ENCODE measurements at places on chromosomes 16 and 17.
A peak's percentile ranks its signal among the peaks of the same experiment; 100 is the strongest.

- DNase-seq, result no peak
Observed at GRCh38 chr17:1762233-1762900, 507 bp downstream of the SERPINF1 start.

GRCh38 chr16:88799569-88800276, 3.9 kb upstream of the CDT1 start:
- no peak for DNase-seq

DNA sequence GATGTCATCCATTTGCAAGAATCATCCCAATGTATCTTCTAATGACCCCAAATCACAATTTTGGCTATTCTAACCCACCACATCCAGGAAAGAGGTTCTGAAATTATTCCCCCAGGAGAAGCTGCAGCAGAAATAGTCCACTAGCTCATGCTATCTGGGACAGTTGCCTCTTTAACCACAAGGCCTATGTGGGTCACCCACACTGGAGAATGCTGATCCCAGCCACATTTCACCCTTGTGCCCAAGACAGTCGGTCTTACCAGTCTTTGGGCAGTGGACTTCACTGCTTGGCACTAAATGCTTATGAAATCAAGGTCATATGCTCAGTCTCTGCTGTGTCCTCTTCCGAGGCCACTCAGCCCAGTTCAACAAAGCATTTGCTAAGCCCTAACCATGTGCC, 27.0 kb downstream of the ABCC12 start:
- DNase-seq, result no peak

GRCh38 chr16:11254913-11255736, 879 bp downstream of the SOCS1 start:
- DNase-seq, result peak; percentile 56

GRCh38 chr17:82917699-82918345, 78.0 kb upstream of the ZNF750 start:
- peak; percentile 36 for DNase-seq

DNA sequence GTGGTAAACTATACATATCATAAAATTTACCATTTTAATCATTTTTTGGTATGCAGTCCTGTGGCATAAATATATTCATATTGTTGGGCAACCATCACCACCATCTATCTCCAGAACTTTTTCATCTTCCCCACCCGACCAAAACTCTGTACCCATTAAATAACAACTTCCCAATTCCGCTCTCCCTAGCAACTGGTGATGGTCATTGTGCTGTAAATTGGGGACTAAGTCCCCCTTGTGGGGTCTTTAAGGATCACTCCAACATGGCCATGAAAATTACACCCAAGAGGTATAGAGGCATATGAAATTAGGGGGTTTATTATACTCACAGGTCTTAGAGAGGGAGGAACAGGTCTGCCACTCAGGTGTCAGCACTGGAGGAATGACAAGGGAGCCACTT, 57.4 kb upstream of the NKD1 start:
- no peak for DNase-seq

- no peak for DNase-seq
Observed at GRCh38 chr16:50684823-50685461, 3.8 kb upstream of the SNX20 start.

- peak; percentile 4 for DNase-seq
Observed at GRCh38 chr16:71255721-71256120, 25.2 kb upstream of the HYDIN start.

GRCh38 chr17:82305727-82306300, 11.6 kb downstream of the CD7 start:
- no peak for DNase-seq

- no peak for DNase-seq
Observed at GRCh38 chr16:24646646-24646995, 82.8 kb upstream of the TNRC6A start.

- DNase-seq, result no peak
Observed at GRCh38 chr17:869086-869485, 86.9 kb downstream of the MRM3 start.

- DNase-seq, result peak; percentile 51
Observed at GRCh38 chr17:81456798-81457197, 55.8 kb downstream of the ACTG1 start.

GRCh38 chr16:2208308-2208707, 2.4 kb downstream of the BRICD5 start:
- DNase-seq, result no peak

GRCh38 chr16:19848756-19849155, 35.9 kb downstream of the GPRC5B start:
- no peak for DNase-seq

- DNase-seq, result no peak
Observed at GRCh38 chr16:17229766-17230165, 241.0 kb downstream of the XYLT1 start.

DNA sequence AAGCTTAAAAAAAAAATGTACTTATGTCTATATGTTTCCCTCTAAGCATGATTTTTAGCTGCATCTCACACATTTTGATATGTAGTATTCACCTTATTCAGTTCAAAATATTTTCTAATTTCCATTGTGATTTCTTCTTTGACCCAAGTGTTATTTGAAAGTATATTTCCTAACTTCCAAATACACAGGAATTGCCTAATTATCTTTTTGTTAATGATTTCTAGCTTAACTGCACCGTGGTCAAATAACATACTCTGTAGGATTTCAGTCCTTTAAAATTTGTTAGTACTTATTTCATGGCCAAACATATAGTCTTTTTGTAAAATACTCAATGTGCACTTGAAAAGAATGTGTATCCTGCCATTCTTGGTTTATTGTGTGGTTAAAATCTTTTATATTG, 11.3 kb downstream of the TMEM220 start:
- no peak for DNase-seq

GRCh38 chr17:61478026-61478789, 26.0 kb downstream of the TBX4 start:
- no peak for DNase-seq

DNA sequence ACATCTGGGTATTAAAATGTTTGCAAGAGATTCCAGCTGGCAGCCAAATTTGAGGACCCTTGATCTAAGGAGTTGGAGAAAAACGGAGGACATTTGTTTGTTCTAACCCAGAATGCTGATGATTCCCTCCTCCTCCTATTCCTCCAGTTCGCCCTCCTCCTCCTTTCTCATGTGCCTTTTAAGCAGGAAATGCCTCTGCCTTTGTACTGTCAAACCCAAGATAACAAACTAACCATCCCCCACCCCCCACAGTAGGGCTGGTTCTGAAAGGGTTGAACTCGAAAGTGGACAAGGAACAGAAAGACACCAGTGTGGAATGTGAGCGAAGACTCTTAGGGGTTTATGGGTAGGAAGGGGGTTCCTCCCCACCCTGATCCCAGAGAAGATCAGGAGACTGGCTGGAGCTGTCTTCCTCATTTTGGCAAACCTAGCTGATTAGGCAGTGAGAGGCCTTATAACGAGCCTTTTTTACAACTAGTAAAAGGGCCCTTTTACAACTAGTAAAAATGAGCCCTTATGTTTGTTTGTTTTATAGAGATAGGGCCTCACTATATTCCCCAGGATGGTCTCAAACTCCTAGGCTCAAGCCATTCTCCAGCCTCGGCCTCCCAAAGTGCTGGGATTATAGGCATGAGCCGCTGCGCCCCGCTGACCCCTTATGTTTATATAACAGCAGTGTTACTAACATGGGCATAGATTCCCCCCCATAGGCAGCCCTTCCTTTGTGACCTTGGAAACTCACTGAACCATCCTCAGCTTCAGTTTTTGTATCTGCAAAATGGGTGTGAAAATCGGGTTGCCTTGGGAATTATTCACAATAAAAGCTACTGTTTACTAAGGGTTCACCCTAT, 975 bp downstream of the CHD9 start:
- DNase-seq, result no peak

GRCh38 chr17:27577884-27578717, 52.9 kb upstream of the LGALS9 start:
- no peak for DNase-seq

DNA sequence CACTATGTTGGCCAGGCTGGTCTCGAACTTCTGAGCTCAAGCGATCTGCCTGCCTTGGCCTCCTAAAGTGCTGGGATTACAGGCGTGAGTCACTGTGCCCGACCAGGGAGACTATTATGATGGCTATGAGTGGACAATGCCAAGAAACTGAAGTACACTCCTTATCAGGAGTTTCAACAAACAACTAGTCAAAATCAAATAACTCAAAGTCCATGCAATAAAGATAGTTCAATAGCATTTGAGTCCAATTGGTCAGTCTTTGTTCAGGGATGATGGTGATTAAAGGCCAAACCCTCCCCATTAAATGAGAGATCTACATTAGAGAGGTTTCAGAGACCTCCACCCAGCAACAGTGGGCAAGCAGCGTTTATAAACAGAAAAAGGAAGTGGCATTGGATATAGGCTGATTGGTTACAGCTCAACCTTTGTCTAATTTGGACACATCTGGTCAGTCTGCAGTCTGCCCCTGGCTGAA, 8.0 kb downstream of the CHST5 start:
- no peak for DNase-seq

GRCh38 chr16:49592546-49593423, 219.2 kb downstream of the C16orf78 start:
- peak; percentile 60 for DNase-seq

- no peak for DNase-seq
Observed at GRCh38 chr17:44527102-44527501, 23.9 kb upstream of the GPATCH8 start.

DNA sequence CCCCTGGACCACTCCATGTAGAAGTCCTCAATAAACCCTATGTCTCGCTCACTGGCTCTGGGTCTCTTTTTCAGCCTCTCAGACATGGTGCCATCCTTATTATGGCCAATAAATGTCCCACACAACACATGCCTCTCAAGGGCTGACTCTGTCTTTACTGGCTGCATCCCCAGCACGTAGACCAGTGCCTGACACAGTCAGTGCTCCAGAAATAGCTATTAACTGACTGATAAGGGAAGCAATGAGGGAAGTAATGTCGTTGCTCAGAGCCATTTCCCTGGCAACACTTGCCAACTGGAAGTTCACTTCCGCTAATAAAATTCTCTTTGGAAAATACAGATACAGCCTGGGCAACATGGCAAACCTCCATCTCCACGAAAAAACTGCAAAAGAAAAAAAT, 19.1 kb upstream of the APOH start:
- no peak for DNase-seq

DNA sequence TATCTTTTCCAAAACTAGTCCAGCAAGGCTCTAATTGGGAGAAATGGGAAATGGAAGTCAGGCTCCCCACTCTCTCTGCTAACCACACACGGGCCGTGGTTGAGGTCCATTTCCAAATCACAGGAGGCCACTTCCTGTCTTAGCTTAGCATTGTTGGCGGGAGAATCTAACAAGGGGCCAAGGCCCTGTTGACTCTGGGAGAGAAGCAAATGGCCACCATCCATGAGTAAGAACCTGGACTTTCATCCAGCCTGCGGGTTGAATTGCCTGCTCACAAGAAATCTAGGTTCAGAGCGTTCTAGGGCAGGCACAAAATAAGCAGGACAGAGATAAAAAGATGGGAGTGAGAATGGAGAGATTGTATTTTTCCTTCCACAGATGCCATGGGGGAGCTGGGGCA, 5.7 kb downstream of the FAM20A start:
- no peak for DNase-seq

- DNase-seq, result peak; percentile 44
Observed at GRCh38 chr16:66324815-66325515, 41.5 kb upstream of the CDH5 start.

- no peak for DNase-seq
Observed at GRCh38 chr17:9016941-9017552, 4.3 kb upstream of the NTN1 start.

DNA sequence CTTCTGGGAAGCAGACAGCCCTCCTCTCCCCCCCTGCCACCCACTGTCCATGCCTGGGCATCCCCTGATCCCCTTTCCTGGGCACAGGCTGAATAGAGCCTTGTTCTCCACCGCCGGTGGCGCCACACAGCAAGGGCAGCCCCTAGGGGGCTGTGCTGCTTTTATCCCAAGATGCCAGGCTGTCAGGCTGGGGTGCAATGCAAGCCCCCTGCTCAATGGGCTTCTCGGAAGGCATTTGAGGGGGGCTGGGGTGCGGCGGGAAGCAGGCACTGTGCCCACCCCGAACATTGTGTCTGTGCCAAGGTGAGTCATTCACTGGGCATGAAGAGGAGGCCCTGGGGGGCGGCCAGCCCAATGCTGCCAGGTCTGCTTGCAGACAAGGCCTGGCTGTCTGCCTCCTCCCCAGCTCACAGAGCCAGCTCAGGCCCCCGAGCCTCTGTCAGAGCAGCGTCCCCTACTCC, 1.5 kb upstream of the GFAP start:
- DNase-seq, result no peak

- DNase-seq, result no peak
Observed at GRCh38 chr17:76160896-76161528, 20.0 kb upstream of the FOXJ1 start.

- peak; percentile 72 for DNase-seq
Observed at GRCh38 chr17:50149417-50150353, 792 bp downstream of the PPP1R9B start.

- DNase-seq, result no peak
Observed at GRCh38 chr17:53516636-53517035, 306.1 kb upstream of the KIF2B start.

DNA sequence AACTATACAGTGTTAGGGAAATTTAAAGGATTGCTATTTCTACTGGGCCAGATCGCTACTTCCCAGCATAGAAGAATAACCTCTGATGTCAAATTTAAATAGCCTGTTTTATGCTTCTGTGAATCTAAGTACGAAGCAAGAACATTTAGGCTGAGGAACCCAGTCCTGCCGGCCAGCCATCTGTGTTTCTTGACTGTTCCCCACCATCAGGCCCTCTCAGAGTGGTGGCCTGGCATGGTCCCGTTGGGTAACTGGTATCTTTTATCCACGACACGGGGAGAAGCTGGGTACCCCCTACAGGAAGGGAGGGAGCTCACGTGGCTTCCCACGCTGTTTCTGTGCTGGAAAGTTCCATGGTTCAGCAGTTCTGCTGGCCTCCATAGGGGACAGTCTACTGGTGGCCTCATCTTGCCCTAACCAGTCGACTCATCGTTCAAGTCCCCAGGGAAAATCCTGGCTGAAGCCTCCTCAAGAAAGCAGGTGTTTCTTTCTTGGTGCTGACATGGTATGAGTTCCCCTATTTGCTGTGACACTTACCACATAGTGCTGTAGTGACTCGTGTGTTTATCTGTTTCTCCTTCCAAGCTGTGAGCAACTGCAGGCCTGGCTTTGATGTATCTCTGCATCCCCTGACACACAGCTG, 201.7 kb upstream of the NLRP1 start:
- DNase-seq, result no peak

DNA sequence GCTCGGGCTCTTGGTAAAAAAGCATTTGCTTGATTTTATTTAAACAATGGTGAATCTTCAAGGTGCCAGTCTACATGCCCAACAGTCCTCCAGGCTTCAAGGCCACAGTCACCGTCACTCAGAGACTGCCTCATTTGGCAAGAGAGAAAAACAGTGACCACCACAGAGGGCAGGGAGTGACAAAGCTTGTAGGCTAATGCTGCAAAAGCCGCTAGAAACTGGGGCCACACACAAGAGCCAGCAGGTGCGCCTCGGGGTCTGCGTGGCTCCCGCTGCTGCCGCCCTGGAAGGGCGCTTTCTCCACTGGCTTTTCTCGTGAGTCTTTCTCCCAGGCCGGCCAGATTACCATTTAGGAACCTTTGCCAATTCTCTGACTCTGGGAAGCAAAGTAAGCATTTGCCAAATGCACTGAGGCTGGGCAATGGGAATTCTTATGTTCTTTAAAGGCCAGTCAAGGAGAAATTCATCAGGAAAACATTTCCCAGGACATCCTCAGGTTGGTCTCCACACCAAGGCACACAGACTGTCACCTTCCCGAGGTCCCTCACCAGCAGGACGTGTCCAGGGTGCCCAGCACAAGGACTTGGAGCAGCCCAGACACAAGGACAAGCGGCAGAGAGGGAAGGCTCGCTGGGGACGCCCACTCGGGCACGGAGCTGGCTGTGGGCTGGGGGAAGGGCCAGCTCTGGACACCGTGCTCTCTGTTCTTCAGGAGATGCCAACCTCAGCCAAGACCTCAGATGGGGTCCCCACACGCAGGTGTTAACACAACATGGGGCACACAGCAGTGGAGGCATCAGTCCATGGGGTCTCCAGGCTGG, 12.5 kb upstream of the C16orf95 start:
- no peak for DNase-seq
